ENCODE measurements at places on chromosomes 2 and 18.

DNA sequence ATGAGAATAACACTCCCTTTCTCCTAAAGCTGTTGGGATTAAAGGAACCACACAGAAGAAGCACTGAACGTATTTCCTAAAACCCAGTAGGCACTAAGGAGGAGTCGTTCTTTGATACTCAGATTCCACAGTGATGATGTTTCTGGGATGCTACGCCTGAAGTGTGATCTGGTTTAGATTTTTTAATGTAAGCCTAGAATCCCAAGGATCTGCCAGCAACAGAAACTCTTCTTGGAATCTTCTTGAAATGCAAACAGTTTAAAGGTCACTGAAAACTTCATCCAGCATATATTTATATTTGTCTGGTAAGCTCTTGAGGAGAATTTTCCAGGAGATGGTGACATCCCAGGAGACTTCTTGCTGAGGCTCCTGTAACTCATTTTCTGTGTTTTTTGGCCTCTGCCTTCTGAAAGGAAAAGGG is 247.6 kb upstream of the TRIB2 start:
- DNase-seq = no peak

DNA sequence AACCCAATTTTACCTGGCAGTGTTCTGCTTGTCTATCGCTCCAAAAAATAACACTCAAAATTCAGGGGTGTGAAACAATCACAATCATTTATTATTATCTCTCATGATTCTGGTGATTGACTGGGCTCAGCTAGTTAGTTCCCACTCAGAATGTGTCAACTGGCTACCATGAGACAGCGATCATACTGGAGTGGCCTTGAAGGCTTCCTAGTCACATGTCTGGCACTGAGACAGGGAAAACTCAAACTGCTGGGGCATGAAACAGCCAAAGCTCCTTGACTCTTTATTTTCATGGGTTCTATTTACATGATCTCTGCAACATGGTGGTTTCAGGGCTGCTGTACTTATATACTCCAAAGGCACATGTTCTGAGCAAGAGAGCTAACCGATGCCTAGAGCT is 6.2 kb upstream of the ANXA4 start:
- DNase-seq = no peak

GRCh38 chr2:42744545-42745082 is 19.3 kb downstream of the OXER1 start:
- DNase-seq = no peak

DNA sequence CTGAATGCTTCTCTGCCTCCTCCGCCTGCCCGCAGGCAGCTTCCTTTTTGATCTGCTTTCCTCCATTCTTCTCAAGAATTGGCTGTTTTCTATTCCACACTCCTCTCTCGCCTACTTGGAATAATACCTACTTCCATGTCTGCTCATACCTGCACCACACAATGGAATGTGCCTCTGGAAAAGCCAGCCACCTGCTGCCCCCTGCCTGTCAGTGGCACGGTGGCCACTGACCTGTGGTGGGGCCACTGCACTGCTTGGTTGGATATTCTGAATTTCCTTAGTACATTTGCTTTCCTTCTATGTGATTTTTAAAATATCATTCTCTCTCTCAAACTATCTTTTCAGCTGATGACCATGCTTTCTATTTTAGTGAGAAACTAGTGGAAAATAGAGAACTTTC is 406.9 kb downstream of the DCDC2C start:
- no peak for DNase-seq

- DNase-seq = no peak
Measured at GRCh38 chr2:226906163-226906693, 70.4 kb downstream of the RHBDD1 start.

- no peak for DNase-seq
Measured at GRCh38 chr18:59414111-59414653, 55.1 kb upstream of the LMAN1 start.

- no peak for DNase-seq
Measured at GRCh38 chr2:84643991-84644390, 127.7 kb downstream of the DNAH6 start.

GRCh38 chr2:228916416-228917090 is 354.5 kb downstream of the PID1 start:
- no peak for DNase-seq

DNA sequence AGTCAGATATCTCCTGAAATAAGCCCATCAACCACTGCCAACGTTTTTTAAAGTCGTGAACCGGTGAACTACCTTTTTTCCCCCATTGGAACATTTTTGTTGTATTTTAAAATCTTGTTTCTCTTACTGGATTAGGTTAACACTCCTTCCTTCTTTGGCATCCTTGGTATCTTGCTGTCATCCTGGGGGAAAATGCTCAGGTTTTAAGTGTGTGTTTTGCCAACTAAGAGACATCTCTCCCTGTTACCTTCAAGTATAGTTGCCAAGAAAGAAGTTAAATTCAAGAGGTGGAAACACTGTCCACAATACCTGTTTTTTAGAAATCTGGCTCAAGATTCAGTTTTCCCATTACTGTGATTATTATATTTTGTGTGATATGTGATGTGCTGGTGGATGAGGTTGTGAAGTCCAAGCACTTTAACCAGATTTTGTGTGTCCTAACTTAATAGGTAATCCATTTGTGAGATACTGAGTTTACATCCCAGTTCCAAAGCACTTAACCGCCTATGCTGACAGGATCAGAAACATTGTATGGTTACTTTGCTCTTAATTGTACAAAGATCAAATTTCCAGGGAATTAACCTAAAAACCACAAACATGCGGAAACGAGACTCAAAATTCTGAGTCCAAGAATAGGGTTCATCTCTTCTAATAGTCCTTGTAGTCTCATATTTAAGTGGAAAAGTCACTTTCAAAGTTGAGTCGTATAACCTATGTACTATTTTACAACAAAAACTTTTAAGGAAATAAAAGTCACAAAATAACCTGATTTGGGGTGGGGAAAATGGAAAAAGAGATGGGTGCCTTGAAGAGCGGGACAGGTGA is 1.3 kb upstream of the SP3 start:
- no peak for DNase-seq

DNA sequence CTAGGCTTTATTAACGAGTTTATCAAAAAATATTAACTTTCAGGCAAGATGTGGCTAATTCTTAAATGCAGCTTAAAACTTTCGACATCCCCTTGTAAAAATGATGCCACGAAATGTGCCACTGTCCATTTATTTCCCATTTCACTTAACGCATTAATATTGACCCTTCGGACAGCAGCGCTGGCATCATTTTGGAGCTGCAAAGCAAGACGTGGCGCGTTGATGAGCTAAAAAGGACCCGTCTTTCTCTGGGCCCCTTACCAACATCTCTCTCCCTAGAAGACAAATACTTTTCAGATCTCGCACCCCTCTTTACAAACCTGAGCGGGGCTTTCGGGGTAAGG is 367.9 kb downstream of the MTX2 start:
- DNase-seq = no peak

DNA sequence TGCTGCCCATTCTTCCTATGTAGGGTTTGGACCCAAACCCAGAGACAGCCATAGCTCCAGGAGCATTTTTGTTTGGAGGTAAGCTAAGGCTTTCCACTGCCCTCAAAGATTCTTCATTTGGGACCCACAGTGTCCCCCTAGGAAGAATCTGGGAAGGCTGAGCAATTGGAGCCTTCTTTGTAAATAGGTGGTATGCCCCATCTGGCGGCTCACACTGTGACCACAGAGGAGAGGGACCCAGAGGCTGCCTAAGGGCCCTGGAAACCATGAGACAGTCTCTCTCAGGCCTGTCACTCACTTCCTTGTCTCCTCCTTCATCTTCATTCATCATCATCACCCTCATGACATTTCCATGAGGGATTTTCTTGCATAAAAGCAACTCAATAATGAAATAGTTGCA is 215.4 kb upstream of the OSR1 start:
- DNase-seq = no peak

DNA sequence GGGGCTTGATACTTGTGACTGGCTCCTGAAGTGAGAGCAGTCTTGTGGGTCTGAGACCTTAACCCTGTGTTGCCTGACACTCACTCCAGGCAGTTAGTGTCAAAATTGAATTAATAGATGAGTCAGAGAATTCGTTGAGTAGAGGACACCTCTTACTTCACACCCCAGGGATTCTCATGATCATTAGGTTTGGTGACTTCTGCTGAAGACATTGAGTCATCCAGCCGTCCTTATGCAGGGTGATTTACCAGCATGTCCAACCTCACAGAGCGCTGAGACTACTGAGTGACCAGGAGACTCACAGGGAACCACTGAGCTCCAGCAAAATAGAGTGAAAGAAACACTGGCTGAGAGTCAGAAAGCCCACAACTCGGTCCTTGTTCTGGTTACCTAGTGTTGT is 36.0 kb upstream of the EVA1A start:
- DNase-seq = no peak

DNA sequence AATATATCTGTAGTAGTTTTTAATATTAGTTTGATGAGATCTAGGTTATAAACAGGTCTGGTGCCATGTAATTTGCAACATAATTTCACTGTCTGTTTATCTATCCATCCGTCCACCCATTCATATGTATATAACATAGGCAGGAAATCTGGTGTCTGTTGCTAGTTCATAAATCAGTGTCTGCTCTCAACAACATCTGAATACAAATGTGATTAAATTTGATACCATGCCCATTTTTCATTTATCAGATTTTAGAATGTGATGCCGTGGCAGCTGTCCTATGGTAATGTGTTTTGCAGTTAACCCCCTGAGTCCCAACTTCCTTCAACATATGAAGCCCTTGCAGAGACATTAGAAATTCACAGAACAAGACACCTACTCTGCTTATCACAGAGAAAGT is 228.4 kb downstream of the CMPK2 start:
- DNase-seq = no peak

- DNase-seq = no peak
Measured at GRCh38 chr2:26636935-26637334, 4.2 kb downstream of the CIB4 start.

GRCh38 chr18:11052800-11053199 is 96.6 kb downstream of the PIEZO2 start:
- DNase-seq = no peak

DNA sequence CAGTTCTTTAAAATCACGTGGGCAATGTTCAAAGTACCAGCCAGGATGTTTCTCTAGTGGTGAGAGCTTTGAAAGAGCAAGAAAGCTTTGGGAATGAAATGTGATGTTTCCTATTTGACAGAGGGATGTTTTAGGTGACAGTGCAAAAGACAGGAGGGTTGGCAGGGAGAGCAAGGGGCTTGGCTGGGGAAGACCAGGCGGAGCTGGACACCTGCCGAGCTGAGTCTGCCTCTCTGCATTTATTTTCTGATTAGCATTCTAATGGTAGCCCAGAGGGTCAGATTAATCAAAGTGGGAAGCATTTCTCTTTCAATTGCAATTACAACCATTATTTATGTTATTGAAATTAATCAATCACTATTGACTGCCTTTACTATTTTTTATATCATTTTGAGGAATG is 145.4 kb upstream of the RAB12 start:
- DNase-seq = no peak

DNA sequence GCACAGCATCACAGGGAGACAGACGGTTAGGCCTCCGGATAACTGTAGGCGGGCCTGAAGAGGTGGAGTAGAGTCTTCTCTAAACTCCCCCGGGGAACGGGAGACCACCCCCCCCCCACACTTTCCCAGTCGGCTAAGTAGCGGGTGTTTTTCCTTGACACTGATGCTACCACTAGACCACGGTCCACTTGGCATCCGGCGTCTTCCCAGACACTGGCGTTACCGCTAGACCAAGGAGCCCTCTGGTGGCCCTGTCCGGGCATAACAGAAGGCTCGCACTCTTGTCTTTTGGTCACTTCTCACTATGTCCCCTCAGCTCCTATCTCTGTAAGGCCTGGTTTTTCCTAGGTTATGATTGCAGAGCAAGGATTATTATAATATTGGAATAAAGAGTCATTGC is 25.7 kb upstream of the NCL start:
- DNase-seq = no peak

DNA sequence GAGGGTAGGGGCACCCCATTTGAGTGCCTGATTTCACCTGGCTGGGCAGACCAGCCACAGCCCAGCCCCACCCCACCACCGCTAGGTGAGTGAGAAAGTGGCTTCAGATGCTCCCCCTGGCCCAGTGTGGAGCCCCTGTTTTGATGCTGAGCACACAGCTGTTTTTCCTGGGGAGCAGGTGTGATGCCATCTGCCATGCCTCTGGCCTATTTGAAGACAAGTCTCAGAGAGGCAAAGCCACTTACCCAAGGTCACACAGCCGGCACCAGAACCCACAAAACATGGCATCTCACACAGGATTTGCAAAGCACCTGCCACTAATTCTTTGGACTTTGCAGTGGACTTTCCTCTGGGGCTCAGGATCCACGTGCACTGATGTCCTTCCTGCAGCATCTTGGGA is 131.3 kb downstream of the INHBB start:
- DNase-seq = no peak

GRCh38 chr18:77208964-77209363 is 40.7 kb upstream of the GALR1 start:
- DNase-seq = no peak

DNA sequence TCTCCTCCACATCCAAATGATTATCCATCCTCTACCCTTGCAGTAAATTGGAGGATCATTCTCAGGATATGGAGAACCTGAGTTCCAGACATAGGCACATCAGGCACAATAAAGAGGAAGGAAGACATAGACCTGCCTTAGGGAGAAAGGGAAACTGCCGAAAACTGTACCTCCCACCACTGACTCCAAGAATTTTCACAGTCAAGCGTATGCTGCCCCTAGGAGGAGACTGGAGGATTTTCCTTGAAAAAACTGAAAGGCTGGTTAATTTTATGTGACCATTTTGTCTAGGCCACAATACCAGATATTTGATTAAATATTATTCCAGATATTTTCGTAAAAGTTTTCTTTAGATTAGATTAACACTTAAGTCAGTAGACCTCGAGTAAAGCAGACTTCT is 638.5 kb upstream of the PKDCC start:
- DNase-seq = no peak

DNA sequence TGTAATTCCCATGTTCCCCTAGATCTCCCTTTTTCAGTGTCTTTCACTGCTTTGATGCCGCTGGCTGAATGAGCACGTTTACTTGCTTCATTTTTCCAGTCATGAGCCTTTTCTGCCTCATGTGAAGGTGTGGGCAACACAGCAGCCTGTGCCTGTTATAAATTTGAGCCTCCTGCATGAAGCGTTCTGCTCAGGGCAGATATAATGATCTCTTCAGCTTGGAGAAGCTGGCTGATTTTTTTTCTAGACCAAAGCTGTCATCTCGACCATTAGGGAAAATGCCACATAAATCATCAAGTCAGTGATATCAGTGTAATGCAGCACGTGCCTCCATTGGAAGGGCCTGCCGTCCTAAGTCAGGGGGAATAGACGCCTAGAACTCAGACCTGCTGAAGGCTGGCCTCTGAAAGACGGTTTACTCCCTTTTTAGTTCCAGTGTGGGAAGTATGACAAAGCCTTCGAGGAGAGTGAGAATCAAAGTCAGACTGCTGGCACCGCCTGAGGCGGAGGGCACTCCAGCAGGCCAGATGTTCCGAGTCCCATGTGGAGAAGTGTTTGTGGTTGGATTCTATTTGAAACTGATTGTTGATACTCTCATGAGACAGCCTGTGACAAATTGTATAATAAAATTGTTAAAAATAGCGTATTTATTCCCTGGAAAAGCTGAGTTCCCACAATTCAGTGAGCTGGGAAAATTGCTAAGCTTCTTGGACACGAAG is 196.5 kb downstream of the MYO1B start:
- no peak for DNase-seq

Data from cortex of kidney (tissue), 1 donor.